Ascending aorta (tissue), 2 donors: ENCODE measurements at places on chromosomes 2 and 18.

- H3K4me3 ChIP-seq: no peak overlapping the region
- H3K27me3 ChIP-seq: no peaks in the 10 kb centered on the region
- no peak for DNase-seq
- H3K36me3 ChIP-seq: no peaks in the 10 kb centered on the region
- H3K27ac ChIP-seq: no peak overlapping the region
Measured at GRCh38 chr2:9100080-9100876, 96.8 kb upstream of the MBOAT2 start.

GRCh38 chr2:138607746-138608145, 106.2 kb downstream of the SPOPL start:
- no peaks in the 10 kb centered on the region for H3K4me1 ChIP-seq
- H3K36me3 ChIP-seq: no peaks in the 10 kb centered on the region
- H3K4me3 ChIP-seq: no peak overlapping the region
- no peak overlapping the region for H3K27ac ChIP-seq

DNA sequence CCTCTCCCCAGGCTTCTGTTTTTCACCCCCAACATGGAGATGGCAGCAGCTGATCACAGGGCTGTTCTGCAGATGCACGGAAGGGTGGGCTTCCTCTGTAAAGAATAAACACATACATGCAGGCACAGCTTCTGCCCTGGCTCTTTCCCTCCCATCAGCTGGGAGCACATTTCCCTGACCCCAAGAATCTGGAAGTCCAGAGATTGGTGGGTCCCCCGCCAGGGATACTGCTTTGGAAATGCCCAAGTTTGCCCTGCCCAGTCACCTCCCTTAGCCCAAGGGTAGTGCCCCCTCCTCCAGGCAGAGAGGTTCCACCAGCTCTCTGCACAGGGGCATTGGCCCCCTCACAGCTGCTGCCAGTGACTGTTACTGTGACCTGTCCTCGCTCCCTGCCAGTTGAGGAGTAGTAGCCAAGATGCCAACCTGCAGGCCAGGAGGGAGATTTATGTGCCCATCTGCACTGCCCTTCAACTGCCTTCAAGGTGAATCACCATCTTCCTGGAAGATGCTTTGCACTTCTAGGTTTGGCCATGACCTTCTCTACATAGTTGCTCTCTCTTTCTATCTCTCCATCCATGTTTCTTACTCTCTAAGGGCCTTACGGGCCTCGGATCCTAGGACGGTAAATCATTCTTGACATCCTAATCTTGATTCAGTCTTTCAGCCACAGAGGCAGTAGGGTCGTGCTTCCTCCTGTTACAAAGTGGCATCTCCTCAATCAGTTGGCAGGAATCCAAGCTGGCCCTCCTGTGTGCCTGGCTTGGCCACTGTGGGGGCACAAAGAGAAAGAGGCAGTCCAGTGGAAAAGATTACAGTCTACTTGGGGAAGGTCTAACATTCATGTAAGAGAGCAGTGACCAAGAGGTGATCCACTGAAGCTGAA, 121.8 kb downstream of the CTIF start:
- DNase-seq: no peak
- H3K4me3 ChIP-seq: no peak overlapping the region
- no peaks in the 10 kb centered on the region for H3K27me3 ChIP-seq
- peak overlapping the region; percentile 16 for H3K27ac ChIP-seq
- peaks cover 6% of the 10 kb centered on the region for H3K36me3 ChIP-seq
- peaks cover 6% of the 10 kb centered on the region for H3K4me1 ChIP-seq

DNA sequence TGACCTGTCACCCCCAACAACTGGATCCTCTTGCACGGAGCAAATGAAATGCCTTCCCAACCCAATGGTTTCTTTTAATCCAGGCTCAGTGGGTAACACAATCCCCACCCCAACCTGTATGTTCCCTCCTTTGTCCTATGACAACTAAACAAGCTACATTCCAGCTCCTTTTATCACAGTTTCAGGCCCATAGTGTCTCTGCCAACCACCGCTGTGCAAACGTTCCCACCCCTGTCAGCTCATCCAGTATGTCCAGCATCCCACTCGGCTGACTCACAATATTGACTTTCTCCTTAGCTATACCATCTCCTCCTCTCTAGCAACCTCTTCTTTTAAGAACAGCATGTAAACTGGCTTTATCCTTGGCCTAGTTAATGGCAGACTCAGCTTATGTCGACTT, 117.9 kb upstream of the PPP1CB start:
- no peaks in the 10 kb centered on the region for H3K27me3 ChIP-seq
- no peak for DNase-seq
- peak overlapping the region; percentile 94 for H3K27ac ChIP-seq
- peaks cover 59% of the 10 kb centered on the region for H3K4me1 ChIP-seq
- no peaks in the 10 kb centered on the region for H3K36me3 ChIP-seq

DNA sequence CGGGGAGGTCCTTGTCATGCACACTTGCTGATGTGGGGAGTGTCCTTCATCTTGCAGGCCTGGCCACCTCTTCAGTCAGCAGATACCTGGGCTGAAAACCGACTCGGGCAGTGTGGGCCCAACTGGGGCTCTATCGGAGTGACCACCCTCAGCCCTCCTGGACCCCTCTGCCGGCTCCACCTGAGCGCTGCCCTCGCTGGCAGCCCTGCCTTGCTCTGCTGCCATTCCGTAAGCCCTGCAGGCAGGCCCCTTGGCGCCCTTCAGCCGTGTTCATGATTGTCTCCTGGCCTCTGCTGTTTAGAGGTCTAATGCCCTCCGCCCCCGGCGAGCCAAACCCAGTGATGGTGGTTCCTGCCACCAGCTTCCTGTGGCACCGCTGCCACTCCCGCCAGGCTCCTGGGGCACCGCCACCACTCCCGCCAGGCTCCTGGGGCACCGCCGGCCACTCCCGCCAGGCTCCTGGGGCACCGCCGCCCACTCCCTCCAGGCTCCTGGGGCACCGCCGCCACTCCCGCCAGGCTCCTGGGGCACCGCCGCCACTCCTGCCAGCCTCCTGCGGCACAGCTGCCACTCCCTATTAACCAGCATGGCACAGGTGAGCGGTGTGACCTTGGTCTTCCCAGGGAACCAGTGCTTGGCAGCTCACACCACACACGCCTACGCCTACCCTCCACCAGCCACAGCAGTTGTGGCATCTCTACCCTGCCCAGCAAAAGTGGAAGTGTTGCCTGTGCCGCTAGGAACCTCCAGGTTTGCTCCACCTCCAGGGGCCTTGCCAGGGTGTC, 15.9 kb downstream of the CAPN10 start:
- peaks cover 19% of the 10 kb centered on the region for H3K36me3 ChIP-seq
- no peaks in the 10 kb centered on the region for H3K4me1 ChIP-seq
- no peaks in the 10 kb centered on the region for H3K27me3 ChIP-seq
- no peak overlapping the region for H3K4me3 ChIP-seq
- H3K27ac ChIP-seq: no peak overlapping the region
- DNase-seq: peak; percentile 57

DNA sequence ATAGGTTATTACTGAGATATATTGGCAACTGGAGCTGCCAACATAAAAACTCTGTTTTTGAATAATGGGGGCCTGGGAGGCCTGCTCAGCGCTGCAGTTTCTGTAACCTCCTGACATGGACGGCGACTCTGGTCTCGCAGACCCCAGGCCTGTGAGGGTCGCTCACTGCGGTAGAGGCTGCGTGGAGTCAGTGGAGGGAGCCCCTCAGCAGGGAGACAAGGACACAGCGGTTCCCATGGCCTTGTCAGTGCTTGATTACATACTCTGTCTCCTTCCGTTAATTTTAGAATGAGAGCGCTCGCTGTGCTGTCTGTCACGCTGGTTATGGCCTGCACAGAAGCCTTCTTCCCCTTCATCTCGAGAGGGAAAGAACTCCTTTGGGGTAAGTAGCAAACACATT, 858 bp downstream of the TPO start:
- H3K4me1 ChIP-seq: no peaks in the 10 kb centered on the region
- no peaks in the 10 kb centered on the region for H3K27me3 ChIP-seq
- no peak for DNase-seq
- H3K27ac ChIP-seq: no peak overlapping the region

GRCh38 chr2:41954304-41955291, 93.2 kb upstream of the PKDCC start:
- peaks cover 3% of the 10 kb centered on the region for H3K4me1 ChIP-seq
- H3K27ac ChIP-seq: no peak overlapping the region
- no peaks in the 10 kb centered on the region for H3K36me3 ChIP-seq
- H3K4me3 ChIP-seq: no peak overlapping the region

DNA sequence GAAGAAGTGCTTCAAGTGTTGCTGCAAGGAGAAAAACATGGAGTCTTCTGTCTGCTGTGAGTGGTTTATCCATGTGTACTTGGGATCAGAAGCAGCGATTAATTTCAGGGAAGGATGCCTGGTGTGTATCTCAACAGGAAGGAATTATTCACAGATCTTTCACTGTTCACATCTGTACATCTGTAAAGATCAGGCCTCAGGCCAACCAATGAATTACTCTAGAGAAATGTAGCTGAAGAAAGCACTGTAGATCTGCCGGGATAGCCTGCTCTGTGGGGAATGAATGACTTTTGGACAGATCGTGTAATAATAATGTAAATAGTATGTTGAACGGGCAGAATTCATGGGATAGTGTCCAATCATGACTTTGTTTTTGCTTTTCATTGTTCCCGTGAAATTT, 54.0 kb upstream of the SPP2 start:
- H3K4me3 ChIP-seq: no peak overlapping the region
- no peaks in the 10 kb centered on the region for H3K36me3 ChIP-seq
- H3K27ac ChIP-seq: no peak overlapping the region
- no peak for DNase-seq
- no peaks in the 10 kb centered on the region for H3K4me1 ChIP-seq

- H3K27ac ChIP-seq: no peak overlapping the region
- no peak for DNase-seq
- no peaks in the 10 kb centered on the region for H3K27me3 ChIP-seq
- H3K36me3 ChIP-seq: no peaks in the 10 kb centered on the region
- H3K4me3 ChIP-seq: no peak overlapping the region
- H3K4me1 ChIP-seq: no peaks in the 10 kb centered on the region
Measured at GRCh38 chr2:222142027-222142426, 156.8 kb downstream of the PAX3 start.

DNA sequence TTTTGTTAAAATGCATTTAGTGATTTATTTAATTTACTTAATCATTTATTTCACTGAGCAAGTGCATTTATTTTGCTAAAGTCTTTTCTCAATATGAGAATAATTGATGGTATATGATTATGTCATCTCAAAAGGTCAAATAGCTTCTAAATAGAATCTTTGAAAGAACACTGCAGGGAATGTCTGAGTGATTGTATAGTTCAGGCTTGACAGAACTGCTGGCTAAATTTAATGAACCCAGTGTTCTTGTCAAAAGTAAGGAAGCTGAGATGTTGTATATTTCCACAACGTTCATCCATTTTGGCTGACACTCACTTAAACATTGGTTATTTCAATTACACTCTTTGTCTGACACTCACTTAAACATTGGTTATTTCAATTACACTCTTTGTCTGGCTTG, 39.3 kb upstream of the CDH7 start:
- H3K4me1 ChIP-seq: no peaks in the 10 kb centered on the region
- no peak for DNase-seq
- H3K4me3 ChIP-seq: no peak overlapping the region
- H3K27ac ChIP-seq: no peak overlapping the region
- no peaks in the 10 kb centered on the region for H3K36me3 ChIP-seq

- H3K4me3 ChIP-seq: no peak overlapping the region
- H3K27ac ChIP-seq: no peak overlapping the region
- no peaks in the 10 kb centered on the region for H3K4me1 ChIP-seq
- DNase-seq: no peak
- no peaks in the 10 kb centered on the region for H3K36me3 ChIP-seq
- H3K27me3 ChIP-seq: no peaks in the 10 kb centered on the region
Measured at GRCh38 chr2:104616856-104617255, 237.1 kb upstream of the POU3F3 start.

GRCh38 chr2:29492701-29493100, 377.5 kb downstream of the CLIP4 start:
- DNase-seq: no peak
- H3K36me3 ChIP-seq: no peaks in the 10 kb centered on the region
- H3K27me3 ChIP-seq: no peaks in the 10 kb centered on the region
- no peaks in the 10 kb centered on the region for H3K4me1 ChIP-seq

DNA sequence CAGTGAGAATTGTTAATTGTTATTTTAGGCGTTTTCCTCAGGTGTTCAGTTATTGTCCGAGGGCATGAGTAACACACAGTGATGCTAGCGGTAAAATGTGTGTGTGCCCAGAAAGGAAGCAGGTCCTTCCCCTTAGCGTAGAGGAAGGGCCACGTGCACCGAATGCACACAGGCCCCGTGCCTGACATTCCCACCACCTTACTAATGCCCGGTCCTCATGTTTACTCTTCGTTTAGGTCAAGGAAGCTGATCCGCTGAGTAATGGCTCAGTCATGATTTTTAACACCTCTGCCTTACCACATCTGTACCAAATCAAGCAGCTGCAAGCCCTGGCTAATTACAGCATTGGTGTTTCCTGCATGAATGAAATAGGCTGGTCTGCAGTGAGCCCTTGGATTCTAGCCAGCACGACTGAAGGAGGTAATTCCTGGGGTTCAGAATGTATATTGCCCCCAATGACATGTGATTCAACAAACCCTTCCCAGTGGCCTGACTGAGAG, 76.7 kb downstream of the MERTK start:
- H3K36me3 ChIP-seq: peaks cover 24% of the 10 kb centered on the region
- H3K4me3 ChIP-seq: no peak overlapping the region
- H3K27me3 ChIP-seq: no peaks in the 10 kb centered on the region
- peak; percentile 29 for DNase-seq
- peak overlapping the region; percentile 94 for H3K27ac ChIP-seq

DNA sequence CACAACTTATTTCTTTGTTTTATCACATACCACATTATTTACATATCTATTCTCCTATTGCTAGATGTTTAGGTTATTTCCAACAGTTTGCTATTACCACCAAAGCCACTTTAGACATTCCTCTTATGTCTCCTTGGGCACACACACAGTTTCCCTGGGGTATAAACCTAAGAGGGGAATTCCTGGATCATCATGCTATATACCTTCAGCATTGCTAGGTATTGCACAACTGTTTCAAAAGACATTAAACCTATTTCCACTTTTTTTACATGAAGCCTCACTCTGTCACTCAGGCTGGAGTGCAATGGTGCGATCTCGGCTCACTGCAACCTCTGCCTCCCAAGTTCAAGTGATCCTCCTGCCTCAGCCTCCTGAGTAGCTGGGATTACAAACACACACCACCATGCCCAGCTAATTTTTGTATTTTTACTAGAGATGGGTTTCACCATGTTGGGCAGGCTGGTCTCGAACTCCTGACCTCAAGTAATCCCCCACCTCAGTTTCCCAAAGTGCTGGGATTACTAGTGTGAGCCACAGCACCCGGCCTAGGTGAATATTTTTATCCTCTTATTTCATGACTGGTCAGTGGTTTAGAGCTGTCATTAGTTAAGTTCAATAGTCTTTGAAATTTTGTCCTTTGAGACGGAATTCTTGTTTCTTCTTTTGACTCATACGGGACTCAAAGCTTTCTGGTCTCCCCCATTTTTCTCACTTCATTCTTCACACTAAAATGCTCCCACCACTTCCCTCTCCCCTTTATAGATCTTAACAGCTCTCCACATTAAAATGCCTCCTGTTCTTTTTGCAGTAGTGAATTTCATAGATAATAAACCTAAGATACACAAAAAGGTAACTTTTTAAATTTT, 30.3 kb downstream of the SULT1C4 start:
- no peak for DNase-seq
- H3K27ac ChIP-seq: no peak overlapping the region
- no peak overlapping the region for H3K4me3 ChIP-seq
- H3K36me3 ChIP-seq: no peaks in the 10 kb centered on the region
- no peaks in the 10 kb centered on the region for H3K4me1 ChIP-seq
- no peaks in the 10 kb centered on the region for H3K27me3 ChIP-seq
